NCI-H2081 treated with DMSO at 0.1 percent for 48 hours (cell line): ENCODE measurements at places on chromosomes 3 and 15.

DNA sequence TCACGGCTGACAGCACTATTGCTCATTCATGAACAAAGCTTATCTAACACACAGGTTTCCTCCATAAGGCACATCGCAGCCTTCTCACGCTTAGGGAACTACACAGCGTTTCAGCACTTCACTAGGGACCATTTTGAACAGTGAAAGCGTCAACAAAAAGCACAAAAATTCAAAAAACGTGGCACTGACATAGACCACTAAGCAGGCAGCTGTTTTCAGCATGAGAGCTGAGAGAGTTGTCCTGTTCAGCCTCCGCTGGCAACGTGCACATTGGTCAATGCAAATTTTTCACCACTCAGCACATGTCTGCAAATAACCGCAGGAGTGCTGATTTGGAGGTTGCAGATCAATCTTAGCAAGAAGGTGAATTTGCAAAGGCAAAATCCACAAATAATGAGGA is 109.2 kb downstream of the LRRK1 start:
- DNase-seq = no peak

DNA sequence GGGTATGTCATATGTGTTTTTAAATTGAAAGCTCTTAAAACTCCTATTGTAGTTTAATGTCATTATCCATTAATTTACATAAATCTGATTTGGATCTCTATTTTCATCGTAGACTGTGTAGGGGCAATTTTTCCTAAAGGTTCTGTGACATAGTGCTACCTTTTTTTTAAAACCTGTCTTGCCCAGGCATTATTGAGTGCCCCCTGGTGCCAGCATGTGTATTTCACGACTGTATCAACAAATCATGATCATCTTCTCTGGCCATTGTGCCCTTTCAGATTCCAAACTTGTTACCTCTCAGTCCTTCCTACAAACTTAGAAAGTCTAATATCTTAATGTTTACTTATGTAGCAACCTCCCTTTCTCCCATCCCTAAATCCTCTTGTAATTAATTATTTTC is 97.2 kb upstream of the FLNB start:
- DNase-seq = no peak

DNA sequence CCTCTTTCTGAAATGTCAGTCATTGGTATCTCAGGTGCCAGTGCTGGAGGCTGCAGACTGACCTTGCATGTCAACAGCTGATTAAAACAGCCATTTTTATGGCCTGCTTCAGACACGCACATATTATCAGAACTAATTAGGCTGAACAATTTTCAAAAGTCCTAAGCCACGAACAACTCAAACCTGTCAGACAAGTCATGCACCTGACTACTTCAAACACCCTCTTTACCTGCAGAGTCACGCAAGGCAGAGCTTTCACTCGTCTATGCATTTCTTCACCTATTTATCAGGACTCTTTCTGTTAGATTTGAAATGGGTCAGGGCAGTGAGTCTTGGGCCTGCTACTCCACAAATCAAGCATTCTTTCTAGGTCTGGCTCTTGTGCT is 26.7 kb downstream of the CLK3 start:
- peak; percentile 35 for DNase-seq

DNA sequence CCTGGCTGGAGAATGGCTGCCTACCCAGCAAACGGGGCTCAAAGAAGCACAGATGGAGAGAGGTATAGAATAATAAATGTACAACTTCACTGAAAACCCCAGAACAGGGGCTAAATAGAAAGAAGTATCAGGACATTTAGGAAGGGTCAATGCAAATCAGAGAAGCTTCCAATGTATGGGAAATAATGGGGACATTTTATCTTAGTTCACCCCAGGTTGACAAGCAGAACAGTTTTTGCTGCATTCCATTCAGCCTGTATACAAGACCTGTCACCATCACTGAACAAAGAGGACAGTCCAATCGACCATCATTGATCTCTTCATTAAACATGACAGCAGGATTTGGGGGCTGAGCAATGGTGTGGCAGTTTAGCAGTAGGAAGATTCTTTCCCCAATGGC is 68.1 kb downstream of the MYH15 start:
- no peak for DNase-seq

GRCh38 chr3:52038227-52038626 is 18.1 kb downstream of the DUSP7 start:
- DNase-seq = no peak

GRCh38 chr3:23923786-23924185 is 6.9 kb downstream of the RPL15 start:
- no peak for DNase-seq

DNA sequence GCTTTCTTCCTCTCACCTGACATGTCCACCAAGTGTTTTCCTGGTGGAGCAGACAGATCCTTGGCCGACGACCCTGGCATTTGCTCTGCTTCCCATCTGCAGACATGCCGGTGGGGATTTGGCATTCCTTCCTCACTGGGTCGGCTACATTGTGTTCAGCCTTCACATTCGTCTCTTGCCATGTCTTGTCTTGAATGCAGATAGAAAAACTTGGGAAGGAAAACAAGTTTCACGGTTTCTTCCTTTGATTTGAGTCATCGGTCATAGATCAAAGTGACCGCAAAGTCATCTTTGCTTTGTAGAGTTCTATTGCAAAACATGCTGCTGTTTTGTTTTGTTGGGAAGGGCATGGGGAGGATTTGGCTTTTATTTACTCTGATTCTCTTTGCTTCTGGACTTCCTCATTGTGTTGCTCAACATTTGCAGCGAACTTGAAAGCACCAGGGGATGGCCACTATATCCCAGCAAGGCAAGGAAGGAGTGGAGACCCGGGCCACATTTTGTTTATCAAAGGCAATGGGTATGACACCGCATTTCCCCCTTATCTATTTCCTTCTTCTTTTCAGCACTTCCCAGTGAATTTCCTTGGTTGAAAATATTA is 321.3 kb downstream of the CACNA2D3 start:
- DNase-seq = no peak

DNA sequence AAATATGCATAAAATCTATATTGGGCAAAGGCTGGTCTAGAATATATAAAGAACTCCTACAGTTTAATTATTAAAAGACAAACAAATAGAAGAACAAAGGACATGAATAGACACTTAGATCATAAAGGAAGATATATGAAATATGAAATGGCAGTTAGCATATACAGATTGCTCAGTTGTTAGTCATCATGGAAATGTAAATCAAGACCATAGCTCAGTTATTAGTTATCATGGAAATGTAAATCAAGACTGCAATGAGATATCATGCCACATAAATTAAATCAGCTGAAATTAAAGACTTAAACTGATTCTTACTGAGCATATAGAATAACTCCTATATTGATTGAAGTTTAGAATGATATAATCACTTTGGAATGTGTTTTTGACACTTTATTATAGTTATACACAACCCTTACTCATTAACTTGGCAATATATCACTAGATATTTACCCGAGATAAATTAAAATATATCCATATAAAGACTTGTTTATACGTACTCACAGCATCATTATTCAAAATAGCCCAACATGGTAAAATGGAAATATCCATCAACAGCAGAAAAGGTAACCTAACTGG is 45.2 kb upstream of the GOLGA8B start:
- DNase-seq = no peak

- no peak for DNase-seq
Observed at GRCh38 chr3:66055289-66055688, 16.6 kb upstream of the MAGI1 start.

DNA sequence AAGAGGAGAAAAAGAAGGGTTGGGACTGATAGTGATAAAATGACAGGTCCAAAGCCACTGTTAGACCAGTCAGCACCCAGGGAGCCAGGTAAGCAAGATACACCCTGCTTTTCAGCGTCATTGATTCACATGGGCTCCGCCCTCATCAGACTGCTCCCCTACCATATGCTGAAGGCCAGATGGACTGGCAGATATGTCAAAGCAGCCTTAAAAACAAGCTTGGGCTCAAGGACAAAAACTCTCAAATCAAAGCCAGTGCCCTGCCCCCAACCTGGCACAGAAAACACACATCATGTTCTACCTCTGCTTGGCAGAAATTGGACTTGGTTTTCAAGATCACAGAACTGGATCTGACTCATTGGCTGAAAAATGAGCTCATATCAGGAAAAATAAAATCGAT is 33.4 kb downstream of the SH3BP5 start:
- DNase-seq = no peak

DNA sequence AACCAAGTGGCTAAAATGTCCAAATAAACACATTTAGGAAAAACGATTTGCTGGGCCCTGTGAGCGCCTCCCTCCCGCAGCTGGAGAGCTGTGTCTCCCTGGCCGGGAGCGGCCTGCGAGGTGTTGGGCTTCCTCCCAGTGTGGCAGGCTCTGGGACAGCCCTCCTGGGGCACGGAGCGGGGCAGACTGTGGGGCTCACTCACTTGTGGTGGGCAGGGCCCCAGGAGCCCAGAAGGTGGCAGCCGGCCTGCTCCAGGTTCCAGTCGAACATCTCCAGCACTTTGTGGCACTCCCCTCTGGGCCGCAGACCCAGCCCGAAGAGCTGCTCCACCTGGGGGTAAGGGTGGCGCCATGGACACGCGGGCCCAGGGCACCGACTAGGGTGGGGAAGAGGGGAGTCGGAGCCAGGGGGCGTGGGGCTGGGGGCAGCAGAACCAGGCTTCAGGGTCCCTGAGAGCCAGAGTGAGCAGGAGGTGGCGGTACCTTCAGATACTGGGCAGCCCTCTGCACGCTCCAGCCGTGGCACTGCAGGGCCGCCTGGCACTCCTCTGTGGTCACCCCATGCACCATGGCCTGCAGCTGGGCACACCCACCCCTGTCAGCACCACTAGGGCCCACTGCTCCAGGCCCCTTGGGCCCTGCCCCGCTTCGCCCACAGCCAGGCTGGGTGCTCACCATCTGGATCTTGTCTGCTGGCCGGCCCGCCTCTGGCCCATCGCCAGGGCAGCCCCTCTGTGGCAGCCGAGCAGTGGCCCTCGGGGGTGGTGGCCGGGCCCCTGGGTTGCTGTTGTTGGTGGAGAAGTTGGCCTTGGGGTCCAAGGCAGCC is 41.5 kb downstream of the TNK2 start:
- no peak for DNase-seq

DNA sequence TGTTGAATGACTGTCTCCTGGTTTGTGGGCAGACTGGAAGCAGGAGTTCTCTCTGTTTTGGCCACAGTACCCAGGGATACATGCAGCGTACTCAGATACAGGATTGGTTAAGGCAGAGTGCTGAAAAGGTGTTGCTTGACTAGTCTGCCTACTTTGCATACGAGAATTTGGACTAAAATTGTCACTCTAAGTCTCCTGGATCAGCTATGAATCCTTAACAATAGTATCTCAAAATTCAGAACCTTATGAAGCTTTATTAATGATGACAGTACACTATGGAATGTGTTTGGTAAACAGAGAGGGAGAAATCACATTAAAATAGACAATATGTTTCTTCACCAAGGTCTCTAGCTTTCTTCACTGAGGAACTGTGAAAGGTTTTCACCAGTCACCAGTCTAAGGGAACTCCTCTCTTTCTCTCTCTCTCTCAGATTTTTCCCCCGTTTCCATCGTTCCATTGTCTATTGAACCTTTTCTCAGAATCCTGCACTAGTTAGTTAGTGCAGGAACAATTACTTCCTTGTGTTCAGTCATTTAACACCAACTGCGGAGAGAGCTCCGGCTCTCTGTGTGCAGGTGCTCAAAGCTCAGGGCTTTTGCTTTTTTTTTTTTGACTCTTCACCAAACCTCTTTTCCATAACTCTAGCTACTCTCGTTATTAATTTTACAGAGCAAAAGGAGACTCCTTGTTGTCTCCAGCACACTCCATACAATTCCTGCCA is 85.9 kb upstream of the FNDC3B start:
- DNase-seq = no peak

- DNase-seq = no peak
Observed at GRCh38 chr3:120602682-120603081, 6.5 kb downstream of the NDUFB4 start.

- no peak for DNase-seq
Observed at GRCh38 chr3:193928354-193929209, 207.4 kb upstream of the HES1 start.

- DNase-seq = no peak
Observed at GRCh38 chr3:173065543-173065981, 75.5 kb downstream of the SPATA16 start.

DNA sequence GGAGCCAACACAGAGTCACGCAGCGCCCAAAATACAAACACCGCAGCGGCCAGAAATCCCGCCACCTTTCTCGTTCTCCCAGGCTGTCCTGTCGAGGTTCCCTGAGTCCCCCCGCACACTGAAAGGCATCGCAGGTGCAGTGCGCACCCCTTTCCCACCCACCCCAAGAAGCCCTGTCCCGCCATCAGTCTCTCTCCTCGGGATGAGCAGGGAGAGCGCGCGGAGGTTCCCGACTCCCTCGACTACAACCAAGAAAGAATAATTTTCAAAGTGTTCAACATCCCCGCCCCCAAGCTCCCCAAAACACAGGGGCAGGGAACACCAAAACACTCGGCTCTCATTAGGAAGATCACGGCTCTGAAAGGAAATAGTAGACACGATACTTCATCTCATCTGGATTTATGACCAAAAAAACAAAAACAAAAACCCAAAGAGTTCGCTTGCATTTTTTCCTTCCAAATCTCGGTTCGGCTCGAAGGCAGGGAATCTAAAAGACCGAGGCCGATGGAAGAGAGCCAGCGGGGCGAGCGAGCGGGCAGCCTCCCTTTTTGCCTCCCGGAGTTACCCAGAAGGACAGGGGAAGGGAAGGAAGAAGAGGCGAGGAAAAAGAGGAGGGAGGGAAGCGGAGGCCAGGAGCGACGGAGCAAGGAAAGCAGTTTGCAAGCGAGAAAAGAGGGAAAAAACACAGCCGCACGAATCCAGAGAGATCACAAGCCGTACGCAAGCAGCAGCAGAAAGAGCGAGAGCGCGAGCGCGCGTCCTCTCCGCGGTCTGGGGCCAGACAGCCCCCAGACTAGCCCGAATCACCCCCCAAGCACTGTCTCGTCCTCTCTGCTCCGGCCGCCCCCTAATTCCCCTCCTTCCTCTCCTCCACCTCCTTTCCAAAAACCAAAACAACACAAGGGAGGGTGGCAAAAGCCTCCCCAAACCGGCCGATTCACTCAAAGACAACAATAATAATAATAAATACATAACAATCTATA is 808 bp downstream of the BCL6 start:
- DNase-seq = no peak

DNA sequence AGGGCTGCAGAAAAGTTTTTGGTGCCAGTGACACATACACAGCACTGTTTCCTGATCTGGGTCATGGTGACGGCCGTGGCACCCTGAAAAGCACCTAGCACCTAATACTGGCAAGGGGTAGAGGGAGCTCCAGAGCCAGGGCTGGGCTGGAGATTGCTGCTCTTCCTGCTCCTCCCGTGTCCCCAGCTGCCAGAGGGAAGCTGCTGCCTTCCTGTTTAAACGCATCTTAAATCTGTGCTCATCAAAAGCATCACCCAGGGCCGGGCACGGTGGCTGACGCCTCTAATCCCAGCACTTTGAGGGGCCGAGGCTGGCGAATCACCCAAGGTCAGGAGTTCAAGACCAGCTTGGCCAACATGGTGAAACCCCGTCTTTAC is 156.7 kb upstream of the MEF2A start:
- DNase-seq = no peak

DNA sequence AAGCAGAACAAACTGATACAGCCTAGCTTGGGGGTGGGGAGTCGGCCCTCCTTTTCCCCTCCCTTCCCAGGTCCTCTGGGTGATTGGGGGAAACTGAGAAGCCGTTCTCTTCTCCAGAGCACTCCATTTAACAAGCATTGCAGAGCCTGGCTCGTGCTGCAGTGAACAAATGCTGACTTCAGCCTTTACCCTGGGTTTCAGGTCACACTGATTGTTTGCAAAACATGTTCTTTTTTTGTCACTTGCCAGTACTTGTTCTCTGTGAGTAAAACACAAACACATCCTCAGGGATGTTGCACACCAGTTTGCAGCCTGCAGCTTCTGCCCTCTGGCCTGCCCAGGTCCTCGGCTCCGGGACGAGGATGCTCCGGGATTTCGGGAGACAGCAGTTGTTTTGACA is 132.8 kb downstream of the PGPEP1L start:
- DNase-seq = no peak
